ENCODE measurements at places on chromosomes 1 and 21.

GRCh38 chr1:5941671-5942070, 50.6 kb downstream of the NPHP4 start:
- no peak for DNase-seq

GRCh38 chr1:67831850-67832513, 1.3 kb downstream of the GNG12 start:
- no peak for DNase-seq

GRCh38 chr1:205065666-205066065, 18.6 kb downstream of the TMEM81 start:
- DNase-seq: no peak

GRCh38 chr1:193111641-193112090, 6.5 kb upstream of the GLRX2 start:
- no peak for DNase-seq

GRCh38 chr1:46301808-46302640, 1.4 kb downstream of the LRRC41 start:
- DNase-seq: no peak

GRCh38 chr1:168264296-168264695, 16.4 kb upstream of the TBX19 start:
- DNase-seq: no peak

DNA sequence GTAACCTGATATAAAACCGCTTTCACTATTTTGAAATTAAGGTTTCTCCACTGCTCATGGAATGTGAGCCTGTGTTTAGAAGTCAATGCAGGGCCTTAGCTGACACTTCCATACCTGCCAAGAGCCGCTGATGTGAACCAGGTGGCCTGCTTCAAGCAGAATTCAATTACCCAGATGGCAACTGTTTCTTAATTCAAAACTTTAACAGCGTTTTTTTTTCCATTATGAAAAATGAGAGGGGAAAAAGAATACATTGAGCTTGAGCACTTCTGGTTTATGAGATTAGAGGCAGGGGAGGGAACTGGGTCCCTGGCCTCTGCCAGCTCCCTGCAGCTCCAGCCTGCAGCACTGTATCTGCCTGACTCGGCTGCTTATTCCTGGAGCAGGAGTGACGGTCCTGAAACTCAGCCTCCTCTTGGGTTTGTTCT, 7.7 kb upstream of the ATP1A1 start:
- DNase-seq: no peak

DNA sequence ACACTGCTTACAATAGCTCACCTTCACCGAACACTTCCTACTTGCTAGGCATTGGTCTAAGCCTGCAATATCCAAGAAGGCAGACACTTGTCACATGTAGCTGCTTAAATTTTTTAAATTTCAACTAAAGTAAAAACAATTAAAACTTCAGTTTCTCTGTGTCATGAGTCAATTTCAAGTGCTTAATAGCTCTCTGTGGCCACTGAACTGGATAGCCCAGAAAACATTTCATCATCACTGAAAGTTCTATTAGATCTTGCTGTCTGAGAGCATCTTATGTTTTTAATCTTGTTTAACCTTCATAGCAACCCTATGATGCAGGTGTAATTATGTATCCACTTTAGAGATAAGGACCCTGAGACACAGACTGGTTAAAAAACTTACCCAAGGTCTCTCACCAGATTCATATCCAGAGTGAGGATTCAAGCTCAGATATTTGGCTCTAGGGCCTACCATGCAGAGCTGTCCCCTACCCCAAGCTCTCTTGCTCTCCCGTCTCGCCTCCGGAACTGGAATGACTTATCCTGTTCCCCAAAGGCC, 2.6 kb upstream of the FCRL6 start:
- no peak for DNase-seq

- no peak for DNase-seq
Observed at GRCh38 chr1:84152649-84153056, 8.6 kb downstream of the PRKACB start.

- no peak for DNase-seq
Observed at GRCh38 chr1:154572468-154573167, 5.0 kb downstream of the CHRNB2 start.

- DNase-seq: peak; percentile 82
Observed at GRCh38 chr1:27858072-27858948, 14.0 kb upstream of the THEMIS2 start.

- DNase-seq: no peak
Observed at GRCh38 chr1:221100611-221101010, 221.4 kb downstream of the HLX start.

DNA sequence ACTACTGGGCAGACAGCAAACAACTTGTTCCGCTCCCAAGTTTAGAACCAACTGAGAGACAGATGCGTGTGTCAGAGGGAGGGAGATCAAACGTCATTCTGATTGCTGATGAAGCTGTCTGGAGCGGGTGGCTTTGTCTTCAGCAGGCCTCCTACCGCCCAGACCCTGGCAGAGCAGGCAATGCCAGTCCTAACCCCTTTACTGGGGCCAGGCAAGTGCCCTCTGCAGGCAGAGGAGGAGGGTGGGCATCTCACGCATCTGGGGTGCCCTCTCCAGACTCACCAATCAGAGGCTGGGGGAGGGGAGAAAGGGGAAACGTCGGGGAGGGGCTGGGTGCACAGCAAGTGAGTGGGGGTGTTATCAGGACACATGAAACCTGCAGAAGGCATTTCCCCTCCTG, 126.6 kb downstream of the ACTL8 start:
- no peak for DNase-seq

- DNase-seq: no peak
Observed at GRCh38 chr1:46607345-46608130, 3.5 kb upstream of the MKNK1 start.

DNA sequence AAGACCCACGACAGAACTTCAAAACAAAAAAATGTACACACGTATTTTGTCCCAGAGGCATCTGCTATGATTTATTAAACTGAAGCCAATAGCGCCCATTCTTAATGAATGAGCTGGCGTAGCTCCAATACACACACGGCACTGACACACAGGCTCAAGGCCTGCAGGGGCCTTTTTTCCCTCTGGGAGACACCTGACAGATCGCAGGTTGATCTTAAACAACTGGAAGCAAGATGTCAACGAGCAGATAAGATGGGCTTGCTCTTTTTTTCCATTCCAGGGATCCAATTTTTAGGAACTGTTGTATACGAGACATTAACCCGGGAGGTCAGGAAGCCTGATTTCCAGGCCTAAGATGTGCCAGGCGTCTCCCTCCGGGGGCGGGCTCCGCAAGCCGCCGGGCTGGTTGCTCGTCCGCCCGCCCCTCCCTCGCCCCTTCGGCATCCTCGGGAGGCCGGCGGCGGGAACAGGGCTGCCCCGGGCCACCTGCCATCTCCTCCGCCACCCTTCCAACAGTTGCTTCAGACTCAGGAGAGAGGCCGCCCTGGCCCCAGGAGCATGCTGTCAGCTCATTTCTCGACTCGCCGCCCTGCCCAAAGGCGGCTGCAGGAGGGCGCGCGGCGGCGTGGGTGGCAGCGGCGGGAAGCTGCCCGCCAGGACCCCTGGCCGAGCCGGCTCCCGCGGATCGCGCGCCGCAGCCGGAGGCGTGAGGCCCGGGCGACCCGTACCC, 735 bp downstream of the TTC13 start:
- DNase-seq: peak; percentile 56

DNA sequence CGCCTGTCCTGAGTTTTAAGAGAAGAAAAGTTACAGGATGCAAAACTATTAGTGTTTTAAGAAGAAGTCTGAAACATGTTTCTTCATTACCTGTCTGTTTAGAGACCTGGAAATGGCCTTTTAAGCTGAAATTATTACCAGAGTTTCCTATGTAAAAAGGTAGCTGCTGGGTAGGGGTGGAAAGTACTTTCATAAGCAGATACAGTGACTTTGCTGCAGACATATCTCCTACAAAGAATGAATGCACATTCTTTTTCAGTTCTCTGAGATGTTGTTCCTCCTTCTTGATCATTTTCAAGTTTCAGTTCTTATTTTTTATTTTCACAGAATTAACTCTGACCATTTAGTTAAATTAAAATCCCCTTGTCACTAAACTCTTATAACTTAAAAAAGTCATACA, 1329.6 kb downstream of the KCNT2 start:
- DNase-seq: no peak

- DNase-seq: no peak
Observed at GRCh38 chr1:209648931-209649776, 3.1 kb downstream of the LAMB3 start.

- DNase-seq: no peak
Observed at GRCh38 chr1:224447251-224447650, 12.7 kb upstream of the WDR26 start.

DNA sequence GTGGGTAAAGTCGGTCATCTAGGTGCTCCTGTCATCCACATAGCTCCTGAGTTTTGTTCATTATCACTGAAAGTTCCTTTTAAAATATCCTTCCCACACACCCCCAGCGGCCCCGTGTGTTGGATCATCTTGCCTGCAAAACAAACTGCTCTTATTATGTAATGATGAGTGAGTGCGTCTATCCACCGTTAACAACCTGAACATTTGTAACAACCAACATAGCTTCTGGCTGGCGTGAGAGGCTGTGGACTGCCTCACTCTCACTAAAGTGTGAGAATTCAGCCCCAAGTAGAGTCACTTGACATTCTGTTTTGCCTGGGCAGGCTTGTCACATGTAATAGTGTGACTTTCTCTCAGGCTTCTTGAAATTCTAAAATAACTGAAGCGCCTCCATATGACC, 14.5 kb upstream of the KCNA2 start:
- no peak for DNase-seq

- DNase-seq: no peak
Observed at GRCh38 chr1:83928396-83928795, 70.5 kb downstream of the TTLL7 start.

DNA sequence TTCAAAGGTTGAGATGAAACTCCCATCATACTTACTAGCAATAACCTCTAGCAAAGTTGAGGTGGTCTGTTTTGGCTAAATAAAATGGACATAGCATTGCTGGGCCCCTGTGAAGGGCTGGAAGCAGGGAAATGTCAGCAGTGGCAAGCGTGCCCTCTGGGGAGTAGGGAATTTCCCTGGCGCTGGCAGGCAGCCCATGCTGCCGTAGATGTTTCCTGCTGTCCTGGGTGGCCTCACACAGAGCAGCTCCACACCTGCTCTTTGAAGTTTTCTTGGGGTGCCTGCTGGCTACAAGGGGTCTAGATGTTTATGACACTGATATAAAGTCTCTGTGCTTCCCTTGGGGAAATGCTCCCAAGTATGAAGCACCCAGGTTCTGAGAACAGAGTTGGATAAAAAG, 30.2 kb downstream of the ADARB1 start:
- peak; percentile 13 for DNase-seq

DNA sequence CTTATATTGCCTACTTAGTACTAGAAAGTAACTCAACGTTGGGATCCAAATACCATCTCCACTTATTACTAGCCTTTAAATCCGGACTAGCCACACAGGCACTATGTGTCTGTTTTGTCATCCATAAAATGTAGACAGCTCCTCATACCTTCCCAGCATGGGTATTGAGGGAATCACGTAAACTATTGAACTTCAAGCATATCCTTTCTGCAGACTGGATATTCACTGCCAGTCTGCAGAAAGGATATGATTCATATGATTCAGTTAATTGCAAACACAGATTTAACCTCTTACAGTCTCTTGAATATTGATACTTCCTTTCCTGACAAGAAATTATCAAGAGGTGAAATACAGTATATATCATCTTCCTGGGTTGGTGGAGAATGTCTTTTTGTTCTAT, 186.0 kb downstream of the LEPR start:
- DNase-seq: no peak

DNA sequence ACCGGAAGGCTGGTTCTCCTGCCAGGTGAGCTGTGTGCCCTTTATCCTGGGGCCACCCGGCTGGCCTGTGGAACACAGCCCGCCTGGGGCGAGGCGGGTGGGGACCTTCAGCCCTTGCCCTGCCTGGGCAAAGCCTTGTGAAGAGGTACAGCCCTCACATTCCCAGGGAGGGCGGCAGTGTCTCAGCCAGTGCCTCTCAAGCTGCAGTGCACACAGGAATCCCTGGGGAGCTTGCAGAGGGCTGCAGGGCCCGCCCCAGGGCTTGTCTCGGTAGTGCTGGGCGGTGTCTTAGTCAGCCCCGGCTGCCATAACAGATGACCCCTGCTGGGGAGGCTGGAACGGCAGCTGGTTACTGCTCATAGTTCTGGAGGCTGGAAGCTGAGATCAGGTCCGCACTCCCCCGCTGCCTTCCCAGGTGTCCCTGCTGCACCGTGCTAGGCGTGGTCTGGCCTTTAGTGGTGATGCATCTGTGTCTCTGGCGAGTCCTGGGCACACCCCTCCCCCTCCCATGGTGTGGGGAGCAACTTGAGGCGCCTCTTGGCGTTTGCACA, 12.6 kb downstream of the DFFB start:
- no peak for DNase-seq

- no peak for DNase-seq
Observed at GRCh38 chr1:160084771-160085321, 3.5 kb downstream of the KCNJ9 start.

GRCh38 chr1:25001125-25001915, 71.2 kb upstream of the RUNX3 start:
- no peak for DNase-seq

DNA sequence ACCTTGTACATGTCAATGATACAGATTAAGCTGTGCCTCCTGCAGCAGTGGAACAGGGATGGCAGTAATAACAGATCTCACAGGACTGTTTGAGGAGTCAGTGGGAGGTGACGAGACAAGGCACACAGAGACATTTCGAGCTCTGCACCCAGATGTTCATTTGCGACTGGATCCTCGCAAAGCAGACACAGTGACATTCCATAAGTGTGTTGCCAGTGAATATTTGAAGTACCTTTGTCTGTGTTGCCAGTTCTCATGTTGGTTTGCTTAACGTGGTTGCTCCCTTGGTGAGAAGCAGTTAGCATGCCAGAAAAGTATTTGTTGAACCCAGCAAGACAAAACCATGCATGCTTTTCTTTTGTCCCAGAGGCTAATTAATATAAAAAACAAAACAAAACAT, 67.0 kb downstream of the NID1 start:
- no peak for DNase-seq

GRCh38 chr1:20271498-20272400, 18.9 kb upstream of the VWA5B1 start:
- DNase-seq: no peak

- no peak for DNase-seq
Observed at GRCh38 chr1:12276225-12276624, 46.4 kb downstream of the VPS13D start.

GRCh38 chr1:158649052-158649451, 37.5 kb downstream of the SPTA1 start:
- no peak for DNase-seq

DNA sequence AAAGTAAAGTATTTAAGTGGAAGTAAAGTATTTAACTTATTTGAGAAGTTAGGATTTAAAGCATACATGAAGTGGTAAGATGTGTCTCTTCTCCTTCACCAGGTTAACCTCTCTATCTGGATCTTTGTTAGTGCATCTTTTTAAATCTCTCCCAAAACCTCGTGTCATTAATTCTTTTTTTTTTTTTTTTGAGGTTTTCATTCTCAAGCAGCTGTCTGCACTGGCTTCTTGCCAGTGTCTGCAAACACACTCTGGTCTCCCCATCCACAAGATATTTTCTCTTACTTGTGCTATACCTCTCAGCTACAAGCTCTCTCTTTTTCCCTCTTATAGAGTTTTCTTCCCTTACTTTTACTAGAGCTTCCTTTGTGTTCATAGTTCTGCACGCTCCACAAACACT, 49.0 kb downstream of the CLDN17 start:
- DNase-seq: no peak

All from NCI-H1092 (cell line).